ENCODE measurements at places on chromosomes 5 and 9.

- no peak overlapping the region for H3K4me3 ChIP-seq
- no peaks in the 10 kb centered on the region for H3K4me1 ChIP-seq
- no peaks in the 10 kb centered on the region for H3K27me3 ChIP-seq
- DNase-seq = no peak
These were observed 235.3 kb downstream of the CRB2 start for GRCh38 chr9:123591283-123591682.

- no peak overlapping the region for H3K4me3 ChIP-seq
- DNase-seq = no peak
- H3K27ac ChIP-seq = no peak overlapping the region
- H3K36me3 ChIP-seq = no peaks in the 10 kb centered on the region
- H3K27me3 ChIP-seq = no peaks in the 10 kb centered on the region
These were observed 306.9 kb upstream of the ADAMTS16 start for GRCh38 chr5:4833104-4833738.

DNA sequence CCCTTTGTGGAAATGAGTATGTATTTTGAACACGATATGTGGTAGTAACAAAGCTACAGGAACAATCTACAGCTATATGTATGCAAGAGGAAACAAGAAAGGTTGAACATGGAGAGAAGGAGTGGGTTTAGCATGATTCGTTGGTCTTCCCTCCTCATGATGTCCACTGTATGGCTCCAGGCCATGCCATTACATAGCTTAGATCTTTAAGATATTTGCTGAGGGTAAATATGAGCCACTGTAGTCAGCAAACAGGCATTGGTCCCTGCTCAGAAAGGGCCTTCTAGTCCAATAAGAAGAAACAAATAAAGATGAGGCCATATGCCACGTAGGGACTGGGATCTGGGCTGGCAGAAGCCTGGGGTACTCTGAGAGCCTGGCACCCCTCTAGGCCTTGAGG is 543.2 kb upstream of the SGCD start:
- DNase-seq = no peak
- H3K27me3 ChIP-seq = no peaks in the 10 kb centered on the region
- H3K4me3 ChIP-seq = no peak overlapping the region

- no peak overlapping the region for H3K4me3 ChIP-seq
- no peak for DNase-seq
- no peak overlapping the region for H3K27ac ChIP-seq
- no peaks in the 10 kb centered on the region for H3K36me3 ChIP-seq
- no peaks in the 10 kb centered on the region for H3K27me3 ChIP-seq
- H3K4me1 ChIP-seq = peaks cover 97% of the 10 kb centered on the region
These were observed 17.6 kb downstream of the TENT4A start for GRCh38 chr5:6730807-6731206.

DNA sequence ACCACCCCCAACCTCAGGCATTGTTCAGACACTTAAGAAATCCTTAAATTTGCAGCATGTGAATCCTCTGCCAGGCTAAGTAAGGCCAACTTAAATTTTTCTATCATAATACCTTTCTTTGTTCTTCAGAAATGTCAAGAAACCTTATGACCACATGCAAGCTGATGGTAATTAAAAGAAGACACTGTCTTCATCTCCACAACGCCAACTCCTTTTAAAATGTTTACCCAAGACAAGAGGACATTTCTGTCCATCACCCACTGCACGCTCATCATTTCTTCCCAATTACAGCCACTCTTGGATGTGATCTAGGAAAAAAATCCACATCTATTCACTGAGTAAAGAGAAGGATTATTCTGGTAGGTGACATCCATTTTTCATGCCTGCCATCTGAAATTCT is 6.1 kb upstream of the IFNK start:
- peaks cover 7% of the 10 kb centered on the region for H3K4me1 ChIP-seq

DNA sequence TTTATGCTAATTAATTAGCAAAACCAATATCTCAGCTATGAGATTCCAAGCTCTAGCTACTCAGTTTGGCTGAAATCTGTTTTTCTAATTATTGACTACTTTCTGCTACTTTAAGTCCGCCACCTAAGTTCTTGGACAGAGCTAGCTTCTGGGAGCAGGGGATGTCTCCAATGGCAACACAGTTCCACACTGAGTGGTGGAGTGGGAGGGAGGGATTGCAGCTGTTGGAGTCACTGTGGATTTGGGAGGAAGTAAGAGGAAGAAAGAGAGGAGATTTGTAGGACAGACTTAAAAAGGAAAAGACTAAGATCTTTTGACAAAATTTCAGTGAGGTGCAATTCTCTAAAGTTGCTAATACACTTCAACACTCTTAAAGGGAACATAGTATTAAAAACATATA is 450.8 kb downstream of the NFIB start:
- no peak overlapping the region for H3K27ac ChIP-seq
- no peaks in the 10 kb centered on the region for H3K36me3 ChIP-seq
- no peaks in the 10 kb centered on the region for H3K27me3 ChIP-seq
- no peak for DNase-seq
- H3K4me3 ChIP-seq = no peak overlapping the region

- no peak for DNase-seq
- no peak overlapping the region for H3K27ac ChIP-seq
- H3K27me3 ChIP-seq = no peaks in the 10 kb centered on the region
These were observed 96.0 kb upstream of the PRR16 start for GRCh38 chr5:120367896-120368634.

DNA sequence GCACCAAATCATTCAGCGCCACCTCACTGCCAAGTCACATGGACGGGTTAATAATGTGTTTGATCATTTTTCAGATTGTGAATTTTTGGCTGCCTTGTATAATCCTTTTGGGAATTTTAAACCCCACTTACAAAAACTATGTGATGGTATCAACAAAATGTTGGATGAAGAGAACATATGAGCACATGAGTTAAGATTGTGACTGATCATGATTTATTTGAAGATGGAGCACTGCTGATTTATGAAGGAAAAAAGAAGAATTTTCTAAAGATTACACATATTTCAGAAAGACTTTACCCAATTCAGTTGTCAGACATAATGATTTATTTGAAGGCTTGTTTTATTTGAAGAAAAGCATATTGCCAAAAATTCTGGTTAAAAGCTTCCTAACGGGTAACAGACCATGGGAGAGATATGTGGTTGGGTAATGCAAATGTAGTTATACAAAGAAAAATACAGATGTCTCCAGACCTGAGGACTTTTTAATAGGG is 37.4 kb downstream of the TNFAIP8 start:
- peaks cover 58% of the 10 kb centered on the region for H3K4me1 ChIP-seq
- no peak overlapping the region for H3K4me3 ChIP-seq
- DNase-seq = no peak
- H3K27ac ChIP-seq = no peak overlapping the region
- H3K27me3 ChIP-seq = no peaks in the 10 kb centered on the region

- H3K4me3 ChIP-seq = no peak overlapping the region
- H3K27ac ChIP-seq = peak overlapping the region; percentile 72
- no peaks in the 10 kb centered on the region for H3K27me3 ChIP-seq
- no peaks in the 10 kb centered on the region for H3K4me1 ChIP-seq
These were observed 20.4 kb downstream of the FAT2 start for GRCh38 chr5:151570512-151571269.

DNA sequence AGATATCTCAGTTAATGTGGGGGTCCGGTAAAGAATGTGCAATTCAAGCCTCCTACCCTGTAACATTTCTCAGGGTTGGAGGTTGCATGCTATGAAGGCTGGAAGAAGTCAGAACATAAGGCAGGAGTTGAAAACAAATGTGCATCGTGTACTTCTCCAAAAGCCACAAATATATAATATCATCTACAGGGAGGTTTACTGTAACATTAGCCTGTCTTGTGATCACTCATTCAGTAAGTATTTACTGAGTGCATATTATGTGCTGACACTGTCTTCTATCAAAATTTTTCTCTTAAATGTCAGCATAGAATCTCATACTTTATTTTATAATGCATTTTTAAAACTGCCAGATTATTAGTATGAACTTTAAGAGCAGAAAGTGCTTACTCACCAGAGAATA is 105.6 kb upstream of the ZNF366 start:
- peaks cover 7% of the 10 kb centered on the region for H3K4me1 ChIP-seq
- DNase-seq = no peak
- H3K36me3 ChIP-seq = no peaks in the 10 kb centered on the region

DNA sequence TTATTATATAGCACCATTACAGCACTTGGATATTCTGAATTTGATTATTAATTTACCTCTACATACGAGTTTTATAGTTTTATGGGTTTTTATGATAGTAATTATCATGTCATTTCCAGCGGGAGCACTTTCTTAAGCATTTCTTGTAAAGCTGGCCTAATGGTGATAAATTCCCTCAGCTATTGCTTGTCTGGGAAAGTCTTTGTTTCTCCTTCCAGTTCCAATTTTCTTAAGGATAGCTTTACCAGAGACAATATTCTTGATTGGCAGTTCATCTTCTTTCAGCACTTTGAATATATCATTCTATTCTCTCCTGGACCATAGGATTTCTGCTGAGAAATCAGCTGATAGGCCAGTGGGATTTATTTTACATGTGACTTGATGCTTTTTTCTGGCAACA is 505.4 kb downstream of the TMEM232 start:
- no peaks in the 10 kb centered on the region for H3K27me3 ChIP-seq
- no peak overlapping the region for H3K27ac ChIP-seq
- DNase-seq = no peak
- no peaks in the 10 kb centered on the region for H3K36me3 ChIP-seq
